ENCODE measurements at places on chromosomes 2 and 18.

DNA sequence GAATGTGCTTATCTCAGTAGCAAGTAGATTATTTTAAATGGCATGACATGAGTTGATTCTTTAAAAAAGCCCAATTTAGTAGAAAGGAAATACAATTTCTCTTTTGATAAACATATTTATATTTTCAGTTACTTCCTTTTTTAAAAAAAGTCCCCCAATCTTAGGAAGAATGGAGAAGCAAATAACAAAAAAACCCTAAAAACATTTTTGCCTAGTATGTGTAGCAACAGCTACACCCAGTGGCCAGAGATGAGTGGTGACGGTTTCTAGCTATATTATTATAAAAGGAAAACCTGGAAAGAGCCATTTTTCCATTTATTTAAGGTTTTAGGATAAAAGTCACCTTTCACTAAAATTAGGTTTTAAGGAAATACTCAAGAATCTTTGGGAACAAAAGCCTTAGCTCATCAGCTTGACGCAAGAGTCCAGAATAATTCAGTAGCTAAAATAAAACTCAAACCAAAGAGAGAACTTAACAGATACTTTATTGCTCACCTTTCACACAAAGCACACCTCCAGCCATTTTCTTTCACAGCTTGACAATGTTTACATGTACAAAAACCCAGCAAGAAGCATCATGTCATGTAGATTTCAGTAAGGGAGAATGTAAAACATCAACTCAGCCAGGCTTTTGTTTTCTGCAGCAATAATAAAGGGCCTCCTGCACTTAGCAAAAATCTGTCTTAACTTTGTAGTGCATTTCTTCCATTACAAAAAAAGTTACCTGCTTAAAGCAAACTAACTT, 15.7 kb downstream of the FAM98A start:
- no peak for DNase-seq

DNA sequence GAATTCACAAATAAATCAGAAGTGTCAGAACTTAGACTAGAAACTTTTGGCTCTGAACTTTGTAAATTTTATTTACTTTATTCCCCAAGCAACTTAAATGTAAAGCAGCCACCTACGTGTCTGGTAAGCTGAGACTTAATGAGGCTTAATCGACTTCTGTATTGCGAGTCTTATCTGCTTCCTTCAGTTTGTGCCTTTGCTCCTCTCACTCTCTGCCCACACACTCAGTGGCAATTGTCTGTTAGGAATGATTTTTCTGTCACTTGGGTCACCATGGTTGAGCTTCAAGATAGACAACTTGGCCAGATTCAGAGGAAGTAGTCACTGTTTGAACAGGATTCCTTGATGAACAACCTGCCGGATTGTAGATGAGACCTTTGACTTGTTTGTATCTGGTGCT, 691.4 kb upstream of the FSHR start:
- DNase-seq, result no peak

GRCh38 chr18:51051105-51051712, 21.2 kb downstream of the SMAD4 start:
- DNase-seq, result no peak

DNA sequence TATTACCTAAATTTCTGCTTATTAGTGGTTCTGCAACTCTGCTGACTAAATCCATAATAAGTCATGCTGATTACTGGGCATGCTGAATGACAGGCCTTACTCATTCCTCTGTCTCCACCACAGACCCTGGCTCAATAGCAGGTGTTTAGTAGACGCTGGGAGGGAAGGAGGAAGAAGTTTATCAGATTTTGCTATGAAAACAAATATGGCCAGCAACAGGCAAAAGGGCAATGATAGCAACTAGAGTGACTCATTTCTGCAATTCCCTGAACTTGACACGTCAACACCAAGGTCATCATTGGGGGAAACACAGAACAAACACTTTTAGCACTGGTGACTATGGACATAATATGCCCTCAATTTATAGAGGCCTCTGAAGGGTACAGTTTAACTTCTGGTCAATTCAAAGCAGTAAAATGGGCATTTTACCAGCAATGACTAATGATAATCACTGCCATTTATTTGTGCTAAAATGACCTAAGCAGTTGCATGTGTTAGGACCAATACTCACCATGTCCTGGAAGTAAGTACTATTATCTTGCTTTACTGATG, 35.2 kb downstream of the TMEM163 start:
- DNase-seq, result no peak

- DNase-seq, result no peak
Measured at GRCh38 chr18:74589021-74589420, 8.6 kb upstream of the ZNF407 start.

DNA sequence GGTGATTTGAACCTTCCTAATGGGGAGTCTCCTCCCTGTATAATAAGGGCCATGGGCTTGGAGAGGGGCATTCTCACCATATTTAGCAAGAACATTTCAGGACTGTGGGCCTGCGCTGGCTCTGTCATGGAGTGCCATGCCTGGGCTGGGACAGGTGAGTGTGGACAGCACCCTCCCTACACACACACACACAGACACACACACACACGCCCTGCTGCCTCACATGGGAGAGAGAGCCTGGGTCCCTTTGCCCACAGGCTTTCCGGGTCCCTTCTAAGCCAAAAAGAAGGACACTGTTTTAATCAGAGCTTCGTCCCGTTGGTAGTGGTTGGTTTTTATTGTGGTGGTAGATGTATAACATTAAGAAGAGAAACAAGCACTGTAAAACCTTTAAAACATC, 31.4 kb upstream of the TMEM87B start:
- DNase-seq, result no peak

- DNase-seq, result no peak
Measured at GRCh38 chr18:8411492-8411891, 197.7 kb upstream of the RAB12 start.

- DNase-seq, result no peak
Measured at GRCh38 chr2:3759331-3759730, 56.0 kb downstream of the DCDC2C start.

GRCh38 chr2:174180165-174180724, 68.1 kb downstream of the OLA1 start:
- no peak for DNase-seq

All from stimulated activated CD8-positive, alpha-beta memory T cell treated with anti-CD3 and anti-CD28 coated beads, Interleukin-2, amount 100 ng/mL, for 1 hour (primary cell).